ENCODE measurements at places on chromosomes 6 and 20.

GRCh38 chr20:1894951-1895673 is at the start of gene SIRPA:
TSS of gene SIRPA (plus strand) at chr20:1895407. CDS start at chr20:1895448, 41 bp downstream.
- peak; percentile 53 for DNase-seq

DNA sequence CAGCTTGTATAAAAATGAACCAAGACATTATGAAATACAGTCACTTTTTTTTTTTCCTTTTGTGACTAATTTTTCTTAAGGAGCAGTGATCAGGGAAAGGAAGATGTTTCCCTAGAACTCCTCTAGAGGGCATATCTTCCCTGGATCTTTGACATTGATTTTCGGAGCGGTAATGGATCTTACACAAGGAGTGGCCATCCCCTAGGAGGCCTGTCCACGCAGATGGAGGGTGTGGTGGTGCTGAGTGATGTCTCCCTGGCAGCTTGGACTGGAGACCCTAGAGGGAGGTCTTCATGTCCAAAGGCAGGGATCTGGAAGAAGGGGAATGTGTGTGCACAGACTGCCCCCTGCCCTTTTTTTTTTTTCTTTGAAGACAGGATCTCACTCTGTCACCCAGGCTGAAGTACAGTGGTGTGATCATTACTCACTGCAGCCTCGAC is 7.0 kb upstream of the KIFC1 start:
- no peak for DNase-seq

DNA sequence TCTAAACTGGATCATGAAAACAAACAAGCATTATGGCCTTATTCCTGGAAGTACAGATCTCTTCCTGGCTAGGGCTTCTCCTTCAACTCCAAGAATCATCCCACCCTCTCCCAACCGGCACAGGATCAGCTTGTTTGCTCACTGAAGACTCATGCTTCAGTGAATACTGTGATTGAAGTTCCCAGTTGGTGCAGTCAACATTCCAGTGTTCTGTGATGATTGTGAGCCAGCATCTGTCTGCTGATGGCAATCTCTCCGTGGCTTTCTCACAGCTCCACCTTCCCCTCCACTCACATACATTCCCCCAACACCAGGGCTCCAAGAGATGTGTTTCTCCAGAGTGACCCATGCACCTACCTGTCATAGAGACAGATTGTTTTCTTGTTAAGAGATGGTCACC is 421.3 kb upstream of the BTBD3 start:
- DNase-seq = no peak

GRCh38 chr6:14972379-14973067 is 273.3 kb upstream of the JARID2 start:
- DNase-seq = no peak

- no peak for DNase-seq
These were observed 123.7 kb downstream of the MRPL14 start for GRCh38 chr6:44003345-44004061.

DNA sequence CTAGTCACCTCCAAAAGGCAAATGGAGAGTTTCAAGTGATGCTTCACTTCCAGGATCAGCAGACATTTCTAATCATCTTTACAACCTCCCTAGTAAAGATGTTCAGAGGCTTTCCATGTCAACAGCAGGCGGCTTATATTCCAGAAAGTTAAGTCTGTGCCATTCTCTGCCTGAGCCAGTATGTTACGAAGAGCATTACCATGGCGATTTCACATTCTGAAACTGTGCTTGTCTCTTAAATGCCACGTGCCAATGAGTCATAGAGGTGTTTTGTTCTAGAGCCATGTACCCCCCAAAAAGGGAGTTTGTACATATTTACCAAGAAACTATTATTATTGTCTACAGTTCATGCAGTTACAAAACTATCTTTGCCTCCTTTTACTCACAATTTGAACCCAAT is 319.5 kb downstream of the FOXA2 start:
- no peak for DNase-seq

DNA sequence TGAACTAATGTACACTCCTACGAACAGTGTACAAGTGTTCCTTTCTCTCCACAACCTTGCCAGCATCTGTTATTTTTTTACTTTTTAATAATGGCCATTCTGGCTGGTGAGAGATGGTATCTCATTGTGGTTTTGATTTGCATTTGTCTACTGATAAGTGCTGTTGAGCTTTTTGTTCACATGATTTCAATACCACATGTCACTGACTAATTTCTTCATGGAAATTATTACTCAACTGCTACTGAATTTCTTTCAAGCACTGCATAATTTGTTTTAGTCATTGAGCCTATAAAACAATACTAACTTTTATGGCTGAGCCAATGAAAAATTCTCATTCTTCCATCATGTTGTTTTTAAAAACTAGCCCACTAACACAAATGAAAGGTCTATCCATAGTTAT is 115.4 kb downstream of the FRK start:
- DNase-seq = no peak
